ENCODE measurements at places on chromosomes 6 and 20. TPM values are rescaled to one million over a fixed set of nuclear protein-coding genes. Genes with fewer than 3 reads are reported as not detected.

The FAM209B gene
- not detected for total RNA-seq

The ASIP gene
- not detected for total RNA-seq

The DHX35 gene
- total RNA-seq, result 10.7 TPM

The FAM162B gene
- not detected for total RNA-seq

The STMND1 gene
- not detected for total RNA-seq
